ENCODE measurements at places on chromosomes 2 and 18.

GRCh38 chr2:239824046-239824694 is 201.0 kb downstream of the NDUFA10 start:
- DNase-seq, result no peak

DNA sequence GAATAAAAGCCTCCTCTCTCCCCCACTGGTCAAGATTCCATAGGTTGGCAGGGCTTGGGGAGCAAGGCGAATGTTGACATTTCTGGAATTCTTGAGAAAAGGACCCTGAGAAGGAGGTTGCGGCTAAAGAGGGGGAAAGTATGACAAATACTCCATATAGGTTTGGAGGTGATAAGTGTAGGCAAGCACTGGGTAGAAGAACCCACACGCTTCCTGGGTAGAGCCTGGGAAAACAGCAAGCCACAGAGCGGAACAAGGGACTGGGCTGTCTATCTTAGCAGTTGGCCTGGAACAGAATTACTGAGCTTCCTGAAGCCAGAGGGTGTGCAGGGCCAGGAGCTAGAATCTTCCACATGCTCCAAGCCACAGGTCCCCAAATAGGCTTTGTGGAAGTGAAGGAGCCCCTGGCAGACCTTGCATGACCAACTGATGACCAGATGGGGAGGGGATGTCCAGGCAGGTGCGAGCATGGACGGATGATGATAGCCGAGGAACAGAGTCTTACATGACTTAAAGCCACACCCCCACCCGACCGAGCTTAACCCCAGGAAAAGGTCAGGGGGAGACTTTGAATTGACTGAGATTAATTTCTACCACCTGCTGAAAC is 9.9 kb downstream of the PRKAG3 start:
- DNase-seq, result no peak

- DNase-seq, result no peak
Measured at GRCh38 chr2:88492002-88492401, 39.5 kb upstream of the FOXI3 start.

DNA sequence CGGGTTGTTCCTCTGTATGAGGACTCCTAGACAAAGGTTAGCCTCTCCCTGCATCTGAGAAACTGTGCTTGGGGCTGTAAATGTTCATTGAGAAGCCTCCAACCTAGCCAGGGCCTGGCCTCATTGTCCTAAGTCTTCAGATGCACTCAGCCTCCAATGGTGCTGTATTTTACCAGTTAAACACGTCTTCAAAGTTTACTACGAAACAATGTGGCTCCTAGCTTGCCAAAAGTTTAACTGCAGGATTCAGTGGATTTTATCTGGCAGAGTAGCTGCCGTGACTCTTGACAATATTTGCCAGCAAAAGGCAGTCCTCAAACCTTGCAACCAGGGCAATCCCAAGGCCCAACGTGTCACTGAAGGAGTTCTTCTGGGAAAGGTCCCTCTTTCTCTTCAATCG is 1.1 kb downstream of the PID1 start:
- no peak for DNase-seq

GRCh38 chr2:191691016-191691735 is 13.2 kb downstream of the NABP1 start:
- DNase-seq, result peak; percentile 76

GRCh38 chr2:120561379-120562035 is 174.2 kb upstream of the GLI2 start:
- no peak for DNase-seq

All from astrocyte (in vitro differentiated cells and primary cell).